Memory B cell (primary cell): ENCODE measurements at places on chromosomes 6 and 20.

GRCh38 chr6:168376120-168376519 is 56.5 kb upstream of the DACT2 start:
- DNase-seq: no peak

GRCh38 chr6:169185011-169185521 is 68.6 kb downstream of the THBS2 start:
- no peak for DNase-seq

DNA sequence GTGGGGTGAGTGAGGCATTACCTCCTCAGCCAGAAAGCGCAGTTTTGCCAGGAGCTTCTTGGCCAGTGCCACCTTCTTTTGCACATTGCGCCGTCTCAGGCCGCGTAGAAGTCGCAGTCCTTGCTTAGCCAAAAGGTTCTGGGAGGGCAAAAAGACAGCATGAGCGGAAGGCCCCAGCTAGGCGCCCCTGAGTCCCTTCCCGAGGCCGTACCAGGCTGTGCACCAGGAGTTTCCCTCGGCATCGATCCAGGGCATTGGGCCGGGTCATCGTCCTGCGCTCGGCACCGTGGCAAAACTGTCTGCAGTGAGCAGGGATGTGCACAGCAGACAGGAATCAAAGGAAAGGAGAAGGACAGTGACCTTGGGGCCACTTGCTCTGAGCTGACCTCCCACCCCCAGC is 20.2 kb upstream of the SPAG4 start:
- no peak for DNase-seq

- DNase-seq: no peak
Measured at GRCh38 chr6:40280231-40280630, 306.9 kb downstream of the LRFN2 start.

DNA sequence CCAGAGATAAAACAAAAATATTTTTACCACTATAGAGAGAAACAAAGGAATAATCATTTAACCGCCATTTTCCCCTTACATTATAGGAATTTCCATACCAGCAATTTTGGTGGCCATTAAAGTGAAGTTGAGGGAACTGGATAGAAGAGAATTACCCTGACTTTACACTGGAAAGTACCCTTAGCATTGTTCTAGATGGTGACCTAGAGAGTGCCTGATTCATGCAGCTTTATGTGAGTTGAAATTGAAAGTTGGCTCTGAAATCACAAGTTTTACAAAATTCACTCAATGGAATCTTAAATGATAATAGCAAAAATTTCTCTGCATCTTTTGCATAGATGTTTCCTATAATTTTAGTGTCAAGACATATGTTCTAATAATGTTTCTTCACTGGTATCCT is 55.7 kb upstream of the PREP start:
- DNase-seq: no peak

DNA sequence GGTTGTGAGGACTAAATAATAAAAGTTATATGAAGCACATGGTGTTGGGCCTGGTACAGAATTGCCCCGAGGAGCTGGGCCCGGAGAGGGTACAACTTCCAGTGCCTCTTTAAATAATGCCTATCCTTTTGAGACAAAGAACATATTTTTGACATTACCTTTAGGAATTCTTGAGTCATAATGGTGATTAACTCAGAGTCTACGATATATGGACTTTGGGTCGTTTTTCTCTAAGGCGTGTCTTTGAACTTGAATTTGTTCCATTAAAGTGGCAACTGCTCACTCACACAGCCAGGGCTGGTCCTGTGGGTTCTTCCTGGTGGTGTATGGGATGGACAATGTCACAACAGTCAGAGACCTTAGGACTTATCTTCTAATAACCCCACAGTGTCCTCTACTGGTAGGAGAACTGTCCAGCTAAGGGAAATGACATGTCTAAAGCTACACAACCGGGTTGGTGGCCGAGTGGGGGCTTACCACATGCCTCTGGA is 106.5 kb downstream of the CDC5L start:
- no peak for DNase-seq

DNA sequence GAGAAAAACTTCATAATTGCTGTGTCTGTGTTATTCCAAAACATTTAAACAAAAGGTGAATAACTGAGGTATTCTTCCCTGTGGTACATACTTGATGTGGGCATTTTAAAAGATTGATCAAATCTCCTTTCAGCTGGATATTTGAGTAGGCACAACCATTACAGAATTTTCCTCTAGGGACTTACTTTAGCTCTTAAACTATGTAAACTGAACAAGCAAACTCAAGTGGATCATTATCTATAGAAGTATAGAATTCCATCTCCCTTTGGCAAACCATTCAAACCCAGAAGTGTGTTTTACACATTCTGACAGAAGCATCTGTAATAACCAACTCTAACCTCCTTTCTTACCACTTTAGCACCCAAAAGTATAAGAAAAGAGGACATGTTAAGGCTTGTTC is 241.4 kb downstream of the ESR1 start:
- DNase-seq: no peak

GRCh38 chr6:16505711-16506357 is 255.4 kb downstream of the ATXN1 start:
- DNase-seq: no peak

DNA sequence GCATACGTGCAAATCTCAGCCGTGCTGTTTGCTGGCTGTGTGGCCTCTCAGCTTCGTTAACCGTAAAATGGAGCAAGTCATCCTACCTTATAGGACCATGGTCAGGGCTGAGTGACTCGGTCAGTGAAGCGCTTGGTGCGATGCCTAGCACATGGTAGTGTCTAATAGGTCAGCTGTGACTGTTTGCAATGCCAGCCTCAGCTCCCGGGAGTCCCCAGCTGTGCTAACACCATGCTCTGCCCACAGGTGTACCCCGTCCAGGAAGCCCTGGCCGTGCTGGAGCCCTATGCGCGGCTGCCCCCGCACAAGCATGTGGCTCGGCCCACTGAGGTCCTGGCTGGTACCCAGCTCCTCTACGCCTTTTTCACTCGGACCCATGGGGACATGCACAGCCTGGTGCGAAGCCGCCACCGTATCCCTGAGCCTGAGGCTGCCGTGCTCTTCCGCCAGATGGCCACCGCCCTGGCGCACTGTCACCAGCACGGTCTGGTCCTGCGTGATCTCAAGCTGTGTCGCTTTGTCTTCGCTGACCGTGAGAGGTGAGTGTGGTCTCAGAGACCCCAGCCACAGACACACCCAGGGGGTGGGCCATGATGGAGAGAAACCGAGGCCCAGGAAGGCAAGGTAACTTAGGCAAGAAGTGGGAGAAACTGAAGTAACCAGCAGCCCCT is 10.6 kb downstream of the TRIB3 start:
- no peak for DNase-seq

- no peak for DNase-seq
Measured at GRCh38 chr20:37596890-37597536, 69.3 kb upstream of the BLCAP start.

DNA sequence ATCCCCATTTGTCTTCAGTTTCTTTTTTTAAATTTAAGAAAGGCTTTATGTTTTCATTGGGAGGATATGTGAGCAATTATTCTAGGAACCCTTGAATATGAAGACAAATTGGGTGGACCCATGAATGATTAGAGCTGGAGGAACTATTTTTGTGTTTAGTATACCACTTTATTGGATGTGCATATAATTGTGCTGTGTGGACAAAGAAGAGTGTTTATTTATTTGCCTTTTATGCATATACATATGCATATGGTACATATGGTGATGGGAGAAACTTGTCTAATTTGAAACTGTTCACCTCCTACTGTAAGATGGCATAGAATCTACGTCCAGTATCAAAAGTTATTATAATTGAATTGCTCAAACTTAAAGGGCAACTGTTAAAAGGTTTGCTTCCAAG is 94.8 kb upstream of the CENPW start:
- no peak for DNase-seq

GRCh38 chr6:54286141-54286540 is 22.1 kb upstream of the TINAG start:
- no peak for DNase-seq

GRCh38 chr6:81938014-81938856 is 185.8 kb upstream of the TENT5A start:
- DNase-seq: no peak

DNA sequence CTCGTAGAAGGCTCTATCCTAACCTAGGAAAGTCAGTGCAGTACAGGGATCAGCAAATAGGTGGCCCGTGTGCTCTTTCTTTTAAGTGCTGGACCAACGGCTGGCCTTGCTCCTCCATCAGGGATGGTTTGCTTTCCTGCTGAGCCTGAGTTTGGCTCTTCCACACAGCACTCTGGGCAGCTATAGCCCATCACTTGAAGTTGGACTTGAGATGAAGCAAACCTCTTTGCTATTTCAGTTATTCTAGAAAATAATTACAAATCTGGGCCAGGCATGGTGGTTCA is 66.9 kb upstream of the KCNK16 start:
- DNase-seq: no peak

DNA sequence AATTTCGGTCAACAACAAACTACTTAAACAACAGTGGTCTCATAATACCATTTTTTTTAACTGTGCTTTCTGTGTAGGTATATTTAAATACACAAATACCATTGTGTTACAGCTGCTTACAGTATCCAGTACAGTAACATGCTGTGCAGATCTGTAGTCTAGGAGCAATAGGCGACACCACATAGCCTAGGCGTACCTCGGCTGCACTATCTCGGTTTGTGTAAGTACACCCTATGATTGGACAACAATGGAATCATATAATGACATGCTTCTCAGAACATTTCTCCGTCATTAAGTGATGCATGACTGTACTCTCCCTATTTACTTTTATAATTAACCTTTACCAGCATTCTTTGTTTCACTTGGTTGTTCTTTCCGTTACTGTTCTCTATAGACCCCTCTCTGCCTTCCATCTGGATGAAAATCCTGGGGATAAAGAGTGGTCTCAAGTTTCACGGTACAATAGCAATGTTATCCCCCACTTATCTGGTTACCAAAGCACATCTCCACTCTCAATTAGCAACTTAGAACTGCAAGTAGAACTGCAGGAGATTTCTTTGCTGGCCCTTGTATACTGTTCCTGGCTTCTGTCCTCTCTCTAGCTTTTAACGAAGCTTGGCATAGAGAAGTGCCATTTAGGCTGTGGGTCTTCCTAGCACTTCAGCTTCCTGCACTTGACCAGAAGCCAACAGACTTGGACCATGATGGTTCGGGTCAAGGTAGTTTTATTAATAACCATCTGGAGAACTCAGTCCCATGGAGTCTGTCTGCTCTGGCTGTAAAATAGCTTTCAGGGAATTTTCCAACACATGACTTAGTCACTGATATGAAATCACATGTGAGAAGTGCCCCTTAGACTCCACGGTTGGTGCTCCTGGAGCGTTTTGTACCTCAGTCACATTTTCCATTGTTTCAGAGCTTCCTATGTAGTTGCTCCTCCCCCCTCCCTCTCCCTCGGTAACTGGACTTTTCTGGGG is 80.4 kb upstream of the POPDC3 start:
- DNase-seq: no peak

DNA sequence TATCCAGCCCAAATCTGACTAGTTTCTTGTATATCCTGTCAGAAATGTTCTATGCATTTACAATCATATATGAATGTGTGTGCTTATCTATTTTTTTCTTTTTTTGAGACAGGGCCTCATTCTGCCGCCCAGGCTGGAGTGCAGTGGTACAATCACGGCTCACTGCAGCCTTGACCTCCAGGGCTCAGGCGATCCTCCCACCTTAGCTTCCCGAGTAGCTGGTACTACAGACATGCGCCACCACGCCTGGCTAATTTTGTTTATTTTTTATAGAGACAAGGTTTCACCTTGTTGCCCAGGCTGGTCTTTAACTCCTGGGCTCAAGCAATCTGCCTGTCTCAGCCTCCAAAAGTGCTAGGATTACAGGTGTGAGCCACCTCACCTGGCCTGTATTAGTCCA is 3.0 kb upstream of the RAB44 start:
- no peak for DNase-seq

DNA sequence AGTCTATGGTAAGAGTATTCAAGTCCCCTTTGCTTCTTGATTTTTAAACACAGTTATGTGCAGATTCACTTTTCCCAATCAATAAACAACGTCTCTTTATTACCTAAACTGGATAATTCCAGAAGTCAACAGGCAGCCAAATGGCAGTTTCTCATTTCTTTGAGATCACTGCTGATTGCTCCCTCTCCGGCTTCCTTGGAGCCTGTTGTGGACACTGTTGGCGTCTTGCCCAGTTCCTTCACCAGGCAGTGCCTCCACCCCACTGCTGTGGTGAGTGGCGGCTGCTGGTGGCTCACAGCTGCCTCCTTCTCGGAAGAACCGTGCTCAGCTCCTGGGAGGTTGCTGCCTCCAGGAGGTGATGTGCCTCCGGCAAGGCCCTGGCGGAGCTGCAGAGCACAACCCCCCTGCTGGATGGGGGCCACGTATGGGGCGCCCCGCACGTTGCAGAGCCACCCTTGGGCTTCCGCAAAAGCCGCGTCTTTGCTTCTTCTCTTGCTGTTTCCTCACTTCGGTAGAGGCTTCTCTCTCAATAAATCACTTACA is 105.1 kb upstream of the CNKSR3 start:
- DNase-seq: no peak

- no peak for DNase-seq
Measured at GRCh38 chr6:38695227-38695900, 7.6 kb downstream of the GLO1 start.

DNA sequence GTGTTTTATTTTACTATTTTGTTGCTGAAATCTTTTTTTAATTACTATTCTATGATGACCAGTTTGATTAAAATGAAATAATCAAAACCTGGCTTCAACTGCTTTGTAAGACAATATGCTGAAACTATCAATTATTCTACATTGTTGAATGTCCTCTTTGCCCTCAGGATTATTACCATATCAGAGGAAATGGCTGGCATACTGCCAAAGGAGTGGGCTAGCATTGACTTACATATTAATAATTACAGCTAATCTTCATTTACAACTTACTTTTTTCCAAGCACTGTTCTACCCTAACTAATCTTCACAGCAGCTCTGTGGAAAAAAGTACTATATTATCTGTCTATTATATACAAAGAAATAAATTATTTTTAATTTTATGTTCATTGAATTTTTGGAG is 560.5 kb downstream of the BCKDHB start:
- no peak for DNase-seq

DNA sequence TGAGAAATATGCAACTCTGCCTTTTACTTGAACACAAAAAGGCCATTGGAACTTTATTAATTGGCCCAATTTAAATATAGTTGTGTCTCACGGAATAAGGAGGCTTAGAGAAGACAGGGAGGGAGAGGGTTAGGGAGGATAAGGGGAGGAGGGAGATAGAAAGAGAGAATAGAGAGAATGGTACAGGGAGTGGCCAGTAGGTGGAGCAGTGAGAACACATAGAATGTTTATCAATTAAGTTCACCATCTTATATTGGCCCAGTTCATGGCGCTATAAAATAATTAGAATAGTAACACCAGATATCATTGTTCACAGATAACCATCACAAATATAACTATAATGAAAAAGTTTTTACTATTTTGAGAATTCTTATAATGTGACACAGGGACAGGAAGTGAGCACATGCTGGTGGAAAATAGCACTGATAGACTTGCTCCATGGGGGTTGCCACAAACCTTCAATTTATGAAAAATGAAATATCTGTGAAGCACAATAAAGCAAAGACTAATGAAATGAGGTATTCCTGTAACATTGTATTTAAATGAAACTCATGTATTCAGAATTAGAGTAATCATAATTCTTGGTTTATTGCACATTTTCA is 374.1 kb upstream of the MANEA start:
- DNase-seq: no peak
